Chondrocyte (in vitro differentiated cells): ENCODE measurements at places on chromosomes 11 and 22. TPM values are rescaled to one million over a fixed set of nuclear protein-coding genes. Genes with fewer than 3 reads are reported as not detected.

DNA sequence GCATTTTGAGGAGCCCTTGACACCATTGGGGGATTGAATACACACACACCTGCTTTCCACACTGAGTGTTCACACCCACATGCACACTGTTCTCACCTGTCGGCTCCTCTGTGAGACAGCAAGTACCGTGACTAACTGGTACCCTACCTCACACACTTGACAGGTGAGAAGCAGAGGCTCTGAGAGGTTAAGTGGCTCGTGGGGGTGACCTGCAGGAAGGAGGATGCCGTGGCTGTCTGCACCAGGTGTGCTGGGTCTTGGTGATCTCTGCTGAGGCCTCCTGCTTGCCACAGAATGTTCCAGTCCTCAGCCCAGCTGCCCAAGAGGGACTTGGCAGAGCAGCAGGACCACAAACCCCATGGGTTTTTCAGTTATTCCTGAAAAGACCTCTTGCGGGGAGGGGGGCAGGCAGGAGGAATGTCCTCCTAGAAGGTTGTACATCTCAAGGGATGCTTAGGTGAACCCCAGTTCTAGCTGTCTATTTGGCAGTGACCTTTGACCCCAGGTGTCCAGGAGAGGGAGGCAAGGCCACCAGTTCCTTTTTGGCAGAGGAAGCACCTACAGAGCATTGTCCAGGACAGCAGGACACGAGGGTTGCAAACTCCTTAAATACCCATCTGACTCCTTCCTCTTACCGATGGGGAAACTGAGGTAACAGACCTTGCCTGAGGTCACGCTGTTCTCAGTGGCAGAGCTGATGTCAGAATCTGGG, 66.0 kb downstream of the SHISAL1 start:
- H3K27ac ChIP-seq = no peak overlapping the region
- no peak for DNase-seq
- peaks cover 29% of the 10 kb centered on the region for H3K27me3 ChIP-seq
- H3K36me3 ChIP-seq = peaks cover 29% of the 10 kb centered on the region
- H3K4me3 ChIP-seq = no peak overlapping the region
- no peaks in the 10 kb centered on the region for H3K4me1 ChIP-seq

CLCF1 gene
- total RNA-seq = 2.0 to 5.6 TPM (median 4.9 TPM) in 3 replicates

DNA sequence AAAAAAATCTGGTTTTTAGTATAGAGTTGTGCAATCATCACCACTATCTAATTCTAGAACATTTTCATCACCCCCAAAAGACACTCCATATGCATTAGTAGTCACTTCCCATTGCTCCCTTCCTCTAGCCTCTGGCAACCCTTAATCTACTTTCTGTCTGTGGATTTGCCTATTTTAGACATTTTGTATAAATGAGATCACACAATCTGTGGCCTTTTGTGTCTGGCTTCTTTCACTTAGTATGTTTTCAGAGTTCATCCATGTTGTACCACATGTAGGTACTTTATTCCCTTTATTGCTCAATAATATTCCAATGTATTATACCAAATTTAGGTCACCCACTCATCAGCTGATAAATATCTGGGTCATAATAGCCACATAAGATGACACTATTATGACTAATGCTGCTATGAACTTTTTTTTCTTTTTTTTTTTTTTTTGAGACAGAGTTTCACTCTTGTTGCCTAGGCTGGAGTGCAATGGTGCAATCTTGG, 67.5 kb upstream of the SCUBE2 start:
- H3K27ac ChIP-seq = peak overlapping the region; percentile 50
- H3K36me3 ChIP-seq = peaks cover 20% of the 10 kb centered on the region
- no peaks in the 10 kb centered on the region for H3K27me3 ChIP-seq
- H3K4me3 ChIP-seq = no peak overlapping the region
- no peak for DNase-seq

GSTT2B gene
- total RNA-seq = 1.8 to 2.9 TPM in 2 of 3 replicates, not detected in the other

- no peaks in the 10 kb centered on the region for H3K27me3 ChIP-seq
- no peak for DNase-seq
- peaks cover 76% of the 10 kb centered on the region for H3K4me1 ChIP-seq
- no peak overlapping the region for H3K4me3 ChIP-seq
These were observed 561.1 kb downstream of the MN1 start for GRCh38 chr22:27240298-27241075.

GRCh38 chr22:39265143-39265886, 20.5 kb upstream of the PDGFB start:
- H3K4me1 ChIP-seq = peaks cover 3% of the 10 kb centered on the region
- no peaks in the 10 kb centered on the region for H3K27me3 ChIP-seq
- no peaks in the 10 kb centered on the region for H3K36me3 ChIP-seq
- no peak overlapping the region for H3K27ac ChIP-seq

GRCh38 chr11:121253951-121254350, 38.6 kb upstream of the SC5D start:
- H3K27me3 ChIP-seq = peaks cover 23% of the 10 kb centered on the region
- no peak overlapping the region for H3K4me3 ChIP-seq
- no peak overlapping the region for H3K27ac ChIP-seq
- H3K36me3 ChIP-seq = no peaks in the 10 kb centered on the region
- DNase-seq = no peak
- H3K4me1 ChIP-seq = peaks cover 3% of the 10 kb centered on the region

GAL gene
- total RNA-seq = 0.74 to 1.9 TPM (median 0.90 TPM) in 3 replicates

GRCh38 chr22:32555581-32555980, 81.0 kb downstream of the FBXO7 start:
- no peaks in the 10 kb centered on the region for H3K27me3 ChIP-seq
- H3K36me3 ChIP-seq = peaks cover 1% of the 10 kb centered on the region
- DNase-seq = no peak
- H3K27ac ChIP-seq = no peak overlapping the region
- H3K4me3 ChIP-seq = no peak overlapping the region
